Vagina (tissue), 2 donors: ENCODE measurements at places on chromosomes 5 and 9.

DNA sequence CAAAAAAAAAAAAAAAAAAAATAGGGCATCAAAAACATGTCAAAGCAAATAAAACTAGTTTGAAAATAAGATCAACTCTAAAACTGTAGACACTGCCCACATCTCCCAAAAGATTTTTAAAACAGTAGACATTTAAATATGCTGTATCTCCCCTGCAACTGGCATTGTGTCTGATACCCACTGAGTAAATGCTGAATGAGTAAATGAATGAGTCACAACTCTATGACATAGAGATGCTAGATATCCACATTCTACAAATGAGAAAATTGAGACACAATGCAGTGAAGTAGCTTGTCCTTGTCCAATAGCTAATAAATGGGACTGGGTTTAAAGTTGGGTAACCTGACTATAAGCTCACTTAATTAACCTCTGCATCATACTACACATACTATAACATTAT lies 14.1 kb upstream of the MAP1B start:
- H3K27ac ChIP-seq, result no peak overlapping the region
- H3K4me1 ChIP-seq, result no peaks in the 10 kb centered on the region
- DNase-seq, result no peak

GRCh38 chr5:3546028-3546427 lies 49.6 kb upstream of the IRX1 start:
- no peak overlapping the region for H3K4me3 ChIP-seq
- H3K27ac ChIP-seq, result no peak overlapping the region
- no peaks in the 10 kb centered on the region for H3K4me1 ChIP-seq
- no peaks in the 10 kb centered on the region for H3K27me3 ChIP-seq
- H3K36me3 ChIP-seq, result no peaks in the 10 kb centered on the region
- no peak for DNase-seq

GRCh38 chr5:39419796-39420195 lies 5.0 kb downstream of the DAB2 start:
- DNase-seq, result no peak
- H3K27me3 ChIP-seq, result no peaks in the 10 kb centered on the region
- no peaks in the 10 kb centered on the region for H3K36me3 ChIP-seq
- peaks cover 54% of the 10 kb centered on the region for H3K4me1 ChIP-seq

DNA sequence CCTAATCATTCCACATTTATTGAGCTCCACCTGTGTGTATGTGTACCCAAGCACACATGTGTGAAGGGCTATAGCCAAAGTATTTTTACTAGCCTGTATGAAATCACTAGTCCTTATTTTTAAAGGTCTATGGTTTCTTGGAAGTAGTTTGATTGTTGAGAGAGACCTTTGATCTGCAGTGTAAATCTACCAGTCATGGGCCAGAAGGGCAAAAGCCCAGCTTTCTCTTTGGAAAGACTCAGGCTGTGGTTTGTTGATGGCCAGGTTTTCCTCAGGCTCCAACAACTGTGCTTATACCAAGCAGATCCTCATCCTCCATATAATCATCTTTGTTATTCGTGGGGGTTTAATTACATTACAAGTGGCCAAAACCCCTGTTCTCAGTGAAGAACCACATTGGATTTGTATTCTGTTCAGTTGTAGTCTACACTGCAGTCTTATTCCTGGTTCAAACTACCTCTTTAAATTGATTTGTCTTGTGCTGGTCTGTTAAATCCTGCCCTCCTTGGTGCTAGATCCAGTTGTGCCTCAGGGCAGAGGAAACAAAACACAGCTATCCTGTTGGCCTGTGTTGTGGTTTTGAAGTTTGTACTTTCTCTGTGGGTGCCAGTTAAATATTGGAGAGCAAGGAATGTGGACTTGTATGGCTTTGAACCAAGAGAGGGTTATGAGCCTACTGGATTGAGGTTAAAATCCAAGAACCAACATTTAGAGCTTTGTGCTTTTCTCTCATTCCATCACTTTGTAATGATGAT lies 13.3 kb downstream of the CDC26 start:
- no peak overlapping the region for H3K27ac ChIP-seq
- no peak for DNase-seq
- no peaks in the 10 kb centered on the region for H3K4me1 ChIP-seq
- H3K27me3 ChIP-seq, result no peaks in the 10 kb centered on the region
- peaks cover 15% of the 10 kb centered on the region for H3K36me3 ChIP-seq
- no peak overlapping the region for H3K4me3 ChIP-seq

GRCh38 chr5:171782332-171782966 lies 3.2 kb upstream of the SMIM23 start:
- DNase-seq, result no peak
- H3K36me3 ChIP-seq, result no peaks in the 10 kb centered on the region
- no peak overlapping the region for H3K27ac ChIP-seq
- H3K4me3 ChIP-seq, result no peak overlapping the region
- no peaks in the 10 kb centered on the region for H3K27me3 ChIP-seq

DNA sequence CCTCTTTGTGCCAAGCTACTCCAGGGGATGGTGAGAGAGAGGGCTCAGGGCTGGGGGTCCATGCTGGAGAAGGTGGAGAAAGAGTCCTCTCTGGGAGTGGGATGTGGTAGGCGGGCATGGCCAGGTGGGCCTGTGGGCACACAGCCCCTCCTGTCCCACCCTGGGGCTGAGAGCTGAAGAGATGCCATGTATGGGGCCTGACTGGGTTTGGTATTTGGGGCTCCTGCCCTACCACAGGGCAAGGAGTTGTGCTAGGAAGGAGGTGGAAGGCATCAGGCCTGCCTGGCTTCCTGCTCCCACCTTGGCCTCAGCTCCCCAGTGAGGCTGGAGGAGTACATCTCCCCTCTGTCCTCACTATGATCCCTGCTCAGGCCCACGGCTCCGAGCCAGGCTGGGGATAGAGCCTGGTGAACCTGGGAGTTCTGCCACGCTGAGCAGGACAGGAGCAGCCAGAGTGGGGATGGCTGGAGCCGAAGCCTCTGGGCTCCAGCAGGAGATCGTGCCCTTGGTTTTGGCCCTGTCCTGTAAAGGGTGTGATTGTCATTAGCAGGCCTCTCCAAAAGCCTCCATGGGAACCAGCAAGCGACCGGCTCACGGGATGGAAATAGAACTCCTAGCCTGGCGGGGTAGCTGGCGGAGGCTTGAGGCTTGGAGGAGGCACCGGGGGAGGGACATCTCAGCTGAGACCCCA lies 75.5 kb downstream of the CACNA1B start:
- no peaks in the 10 kb centered on the region for H3K27me3 ChIP-seq
- no peak overlapping the region for H3K27ac ChIP-seq
- H3K36me3 ChIP-seq, result no peaks in the 10 kb centered on the region
- no peaks in the 10 kb centered on the region for H3K4me1 ChIP-seq

- H3K4me3 ChIP-seq, result no peak overlapping the region
- peak; percentile 67 for DNase-seq
- no peaks in the 10 kb centered on the region for H3K27me3 ChIP-seq
- H3K27ac ChIP-seq, result no peak overlapping the region
Observed at GRCh38 chr5:154826-155225, 36.5 kb upstream of the LRRC14B start.

GRCh38 chr9:121645853-121646807 lies 5.3 kb upstream of the DAB2IP start:
- no peak for DNase-seq
- H3K27me3 ChIP-seq, result no peaks in the 10 kb centered on the region
- H3K36me3 ChIP-seq, result no peaks in the 10 kb centered on the region
- no peak overlapping the region for H3K4me3 ChIP-seq
- peaks cover 15% of the 10 kb centered on the region for H3K4me1 ChIP-seq
- H3K27ac ChIP-seq, result no peak overlapping the region

- H3K4me3 ChIP-seq, result no peak overlapping the region
- H3K27me3 ChIP-seq, result no peaks in the 10 kb centered on the region
- H3K36me3 ChIP-seq, result no peaks in the 10 kb centered on the region
- no peaks in the 10 kb centered on the region for H3K4me1 ChIP-seq
- no peak for DNase-seq
Observed at GRCh38 chr9:135661816-135662560, 1.1 kb upstream of the LCN9 start.

GRCh38 chr9:129566563-129567266 lies 54.2 kb downstream of the C9orf50 start:
- H3K27ac ChIP-seq, result no peak overlapping the region
- H3K27me3 ChIP-seq, result no peaks in the 10 kb centered on the region
- no peak for DNase-seq
- H3K4me1 ChIP-seq, result peaks cover 42% of the 10 kb centered on the region

- H3K36me3 ChIP-seq, result no peaks in the 10 kb centered on the region
- H3K4me1 ChIP-seq, result no peaks in the 10 kb centered on the region
- no peak overlapping the region for H3K4me3 ChIP-seq
- DNase-seq, result no peak
- no peaks in the 10 kb centered on the region for H3K27me3 ChIP-seq
- H3K27ac ChIP-seq, result no peak overlapping the region
Observed at GRCh38 chr5:54872810-54873209, 112.6 kb downstream of the ESM1 start.

DNA sequence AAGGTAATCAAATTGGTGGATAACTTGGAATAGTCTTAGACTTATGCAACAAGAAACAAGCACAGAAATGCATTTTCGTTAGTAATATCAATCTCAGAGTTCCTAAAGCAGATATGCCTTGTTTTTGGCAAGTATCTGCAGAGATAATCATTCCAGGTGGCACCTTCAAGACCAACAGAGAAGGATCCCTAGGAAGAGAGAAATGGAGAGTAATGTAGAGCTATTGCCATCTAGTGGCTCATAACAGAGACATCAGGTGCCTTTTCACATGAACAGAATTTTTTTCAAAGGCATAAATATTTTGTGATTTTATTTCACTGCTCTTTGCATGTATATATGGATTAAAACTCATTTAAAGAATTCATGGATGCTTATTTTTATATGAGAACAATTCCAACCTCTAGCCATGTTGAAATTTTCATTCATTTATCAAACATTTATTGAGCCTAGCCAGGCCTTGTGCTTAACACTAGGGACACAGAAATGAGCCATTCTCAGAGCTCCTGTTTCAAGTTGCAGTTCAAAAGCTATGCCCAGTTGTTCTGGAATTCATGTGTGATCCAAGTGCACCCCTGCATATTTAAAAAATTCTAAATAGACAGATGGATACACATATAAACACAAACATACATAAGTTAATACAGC lies 117.5 kb upstream of the OR13F1 start:
- H3K27ac ChIP-seq, result no peak overlapping the region
- no peak for DNase-seq
- no peak overlapping the region for H3K4me3 ChIP-seq
- no peaks in the 10 kb centered on the region for H3K27me3 ChIP-seq

DNA sequence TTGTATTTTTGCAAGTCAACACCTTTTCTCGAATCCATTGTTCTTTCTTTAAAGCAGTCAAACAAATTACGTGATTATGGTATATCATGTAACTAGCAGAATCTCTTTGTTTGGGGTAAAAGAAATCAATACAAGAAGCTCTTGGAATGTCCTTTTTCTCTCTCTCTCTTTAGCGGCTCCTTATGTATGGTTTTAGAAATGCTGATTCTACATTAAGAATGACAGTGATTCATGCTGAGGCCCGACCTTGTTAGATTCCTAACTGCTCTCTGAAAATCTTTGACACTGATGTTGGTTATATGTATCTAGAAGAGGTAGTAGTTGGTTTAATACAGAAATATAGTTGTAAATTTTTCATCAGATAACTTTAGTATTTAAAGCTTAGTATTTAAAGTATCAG lies 76.4 kb downstream of the SNX24 start:
- no peak for DNase-seq
- H3K4me1 ChIP-seq, result no peaks in the 10 kb centered on the region
- H3K27ac ChIP-seq, result no peak overlapping the region
- H3K36me3 ChIP-seq, result no peaks in the 10 kb centered on the region
- no peak overlapping the region for H3K4me3 ChIP-seq

DNA sequence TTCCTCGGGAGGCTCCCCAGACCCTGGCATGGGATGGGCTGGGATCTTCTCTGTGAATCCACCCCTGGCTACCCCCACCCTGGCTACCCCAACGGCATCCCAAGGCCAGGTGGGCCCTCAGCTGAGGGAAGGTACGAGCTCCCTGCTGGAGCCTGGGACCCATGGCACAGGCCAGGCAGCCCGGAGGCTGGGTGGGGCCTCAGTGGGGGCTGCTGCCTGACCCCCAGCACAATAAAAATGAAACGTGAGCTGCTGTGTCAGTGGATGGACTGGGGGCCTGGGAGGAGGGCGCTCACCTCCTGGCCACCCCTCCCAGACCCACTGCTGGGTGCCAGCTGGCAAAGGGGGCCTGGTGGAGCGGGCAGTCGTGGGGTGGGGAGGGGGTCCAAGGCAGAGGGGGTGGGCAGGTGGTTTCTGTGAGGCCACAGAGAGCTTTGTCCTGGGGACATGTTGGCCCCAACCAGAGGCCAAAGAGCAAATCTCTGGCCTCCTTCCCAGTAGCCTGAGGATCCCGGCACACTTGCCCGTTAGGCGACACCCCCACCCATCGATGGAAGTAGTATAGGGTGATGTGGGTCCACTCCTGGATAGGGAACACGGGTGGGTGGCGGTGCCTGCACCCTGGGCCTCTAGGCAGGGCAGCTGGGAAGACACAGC lies 9.8 kb downstream of the EGFL7 start:
- no peaks in the 10 kb centered on the region for H3K27me3 ChIP-seq
- peaks cover 3% of the 10 kb centered on the region for H3K4me1 ChIP-seq
- peaks cover 7% of the 10 kb centered on the region for H3K36me3 ChIP-seq
- DNase-seq, result no peak

DNA sequence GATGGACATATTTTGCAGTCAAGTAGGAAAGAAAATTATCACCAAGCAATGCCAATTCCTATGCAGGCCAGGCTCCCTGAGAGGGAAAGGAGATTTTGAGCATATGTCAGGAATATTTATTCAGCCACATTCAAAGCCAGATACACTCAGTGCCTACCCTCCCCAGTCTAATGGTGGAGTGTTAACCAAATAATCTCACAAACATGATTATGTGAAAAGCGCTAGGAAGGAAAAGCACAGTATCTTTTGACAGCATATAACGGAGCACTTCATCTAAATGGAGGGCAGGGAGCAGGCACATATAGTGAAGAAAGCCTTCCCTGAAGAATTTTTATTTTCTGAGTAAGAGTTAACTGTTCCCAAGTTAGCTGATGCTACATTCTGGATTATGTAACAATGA lies 80.3 kb upstream of the SLC30A5 start:
- H3K27me3 ChIP-seq, result no peaks in the 10 kb centered on the region
- DNase-seq, result no peak

DNA sequence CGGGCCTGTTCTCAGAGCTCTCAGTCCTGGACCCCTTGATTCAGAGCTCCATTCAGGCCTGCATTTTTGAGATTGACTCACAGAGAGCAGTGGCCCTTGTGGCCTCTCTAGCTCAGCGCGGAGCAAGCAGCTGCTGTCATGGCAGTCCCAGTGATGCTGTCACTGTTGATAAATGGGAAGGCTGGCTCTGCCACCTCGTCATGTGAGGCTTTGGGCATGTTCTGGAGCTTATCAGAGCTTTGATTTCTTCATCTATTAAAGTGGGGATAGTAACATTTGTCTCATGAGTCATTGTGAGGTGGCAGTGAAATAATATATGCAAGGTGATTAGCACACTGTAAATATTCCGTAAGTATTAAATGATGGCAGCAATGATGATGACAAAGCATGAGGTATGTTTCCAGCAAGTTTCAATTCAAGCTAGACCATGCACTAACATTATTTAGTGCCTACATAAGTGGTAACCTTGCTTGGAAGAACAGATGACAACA lies 126.4 kb upstream of the CXCL14 start:
- no peak overlapping the region for H3K27ac ChIP-seq
- no peak overlapping the region for H3K4me3 ChIP-seq
- H3K4me1 ChIP-seq, result peaks cover 36% of the 10 kb centered on the region
- H3K27me3 ChIP-seq, result no peaks in the 10 kb centered on the region
- no peaks in the 10 kb centered on the region for H3K36me3 ChIP-seq
- DNase-seq, result no peak

GRCh38 chr9:129998491-129999140 lies 44.4 kb downstream of the FNBP1 start:
- H3K4me1 ChIP-seq, result peaks cover 47% of the 10 kb centered on the region
- no peaks in the 10 kb centered on the region for H3K27me3 ChIP-seq
- no peaks in the 10 kb centered on the region for H3K36me3 ChIP-seq

- H3K4me1 ChIP-seq, result peaks cover 12% of the 10 kb centered on the region
- DNase-seq, result no peak
- H3K4me3 ChIP-seq, result no peak overlapping the region
- no peaks in the 10 kb centered on the region for H3K27me3 ChIP-seq
Observed at GRCh38 chr9:130336027-130336610, 70.6 kb downstream of the HMCN2 start.
